ENCODE measurements at places on chromosomes 5 and 9.

- DNase-seq = no peak
Measured at GRCh38 chr9:37970301-37971107, 66.6 kb upstream of the SLC25A51 start.

DNA sequence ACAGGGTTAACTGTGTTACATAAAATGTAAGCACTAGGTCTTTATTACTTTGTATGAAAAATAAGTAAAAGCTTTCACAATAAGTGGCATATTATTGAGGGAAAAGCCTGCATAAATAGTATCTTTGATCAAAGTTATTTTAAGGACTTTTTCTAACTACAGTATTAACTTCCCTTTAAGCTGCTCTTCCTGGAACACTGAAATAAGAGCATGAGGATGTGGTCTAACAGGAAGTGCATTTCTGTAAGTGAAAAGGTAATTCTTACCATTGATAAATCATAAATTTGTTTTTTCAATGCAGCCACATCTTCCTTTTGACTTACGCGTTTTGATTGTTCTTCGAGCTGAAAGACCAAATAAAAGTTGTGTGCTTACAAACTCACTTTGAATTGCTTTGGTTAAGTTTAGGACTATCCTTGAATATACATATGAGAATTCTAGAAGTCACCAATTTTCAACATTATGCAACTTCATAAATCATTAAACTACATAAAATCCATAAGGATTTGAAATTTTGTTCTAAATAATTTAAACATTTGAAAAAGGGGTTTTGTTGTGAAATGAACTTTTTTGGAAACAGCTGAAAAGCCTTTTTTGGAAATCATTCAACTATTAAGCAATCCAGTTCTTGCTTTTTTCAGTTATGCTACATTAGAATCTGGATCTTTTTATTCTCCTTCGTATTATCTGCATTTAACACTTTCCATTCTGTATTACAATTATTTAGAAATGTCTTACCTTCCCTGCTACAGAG lies 50.6 kb downstream of the RASEF start:
- no peak for DNase-seq

GRCh38 chr5:134554319-134555222 lies 29.1 kb downstream of the JADE2 start:
- peak; percentile 53 for DNase-seq

GRCh38 chr5:76930083-76930482 lies 22.8 kb upstream of the CRHBP start:
- DNase-seq = no peak

- DNase-seq = no peak
Measured at GRCh38 chr5:52783226-52783959, 4.3 kb upstream of the ITGA1 start.

- DNase-seq = no peak
Measured at GRCh38 chr5:98455665-98456064, 317.8 kb upstream of the RGMB start.

- no peak for DNase-seq
Measured at GRCh38 chr9:88828492-88828974, 162.7 kb upstream of the S1PR3 start.

DNA sequence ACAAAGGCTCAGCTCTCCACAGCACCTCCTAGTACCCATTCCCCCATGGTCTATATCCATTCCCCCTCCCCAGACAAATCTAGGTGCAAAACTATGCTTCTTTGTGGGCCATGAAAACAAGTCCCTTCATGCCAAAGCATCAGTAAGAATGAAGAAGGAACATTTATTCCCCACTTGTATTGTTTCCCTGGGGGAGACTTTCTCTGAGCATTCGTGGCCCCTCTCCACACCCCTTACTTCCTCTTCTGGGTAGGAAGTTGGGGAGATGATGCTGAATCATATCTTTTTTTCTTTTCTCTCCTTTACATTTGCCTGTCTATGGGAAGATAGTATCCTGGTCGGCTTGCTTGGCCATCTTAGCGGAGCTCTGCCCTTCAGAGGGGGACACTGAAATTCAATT lies 246.8 kb downstream of the NSG2 start:
- DNase-seq = no peak

- DNase-seq = peak; percentile 47
Measured at GRCh38 chr9:114902786-114903524, 27.4 kb downstream of the TNFSF8 start.

DNA sequence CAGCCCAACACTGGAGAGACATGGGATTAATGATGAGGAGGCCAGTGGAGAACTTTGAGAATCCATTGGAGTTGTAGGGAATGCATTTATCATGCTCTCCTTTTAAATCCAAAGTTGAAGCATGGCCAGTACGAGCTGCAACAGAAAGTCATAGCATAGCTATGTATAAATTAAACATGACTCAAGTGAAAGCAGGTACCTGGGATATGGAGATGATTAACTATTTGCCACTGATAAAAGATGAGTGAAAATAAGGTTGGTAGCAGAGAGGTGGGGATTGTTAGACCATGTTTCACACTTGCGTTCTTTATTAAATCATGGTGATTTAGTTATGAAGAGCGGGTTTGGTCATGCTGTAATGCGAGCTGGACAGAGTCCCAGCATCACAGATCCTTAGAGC lies 189.6 kb downstream of the ARHGEF28 start:
- no peak for DNase-seq

GRCh38 chr9:113350107-113350661 lies 843 bp downstream of the BSPRY start:
- no peak for DNase-seq

DNA sequence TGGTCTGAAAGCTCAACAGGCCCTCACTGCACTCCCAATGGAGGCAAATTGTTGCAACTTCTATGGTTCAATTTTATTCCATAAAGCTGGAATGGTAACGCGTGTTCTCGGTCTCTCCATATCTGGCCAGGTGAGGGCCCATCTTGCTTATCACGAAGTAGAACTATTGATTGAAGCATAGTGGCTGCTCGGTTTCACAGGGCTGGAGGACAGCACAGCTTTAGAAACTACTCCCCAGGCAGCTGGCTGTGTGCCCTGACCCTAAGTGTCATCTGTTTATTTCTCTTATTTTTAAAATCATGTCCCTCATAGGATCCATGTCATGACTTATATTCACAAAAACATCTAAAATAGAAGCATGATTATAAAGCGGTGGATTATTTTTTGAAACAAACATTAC lies 223.4 kb downstream of the NPR3 start:
- DNase-seq = no peak

GRCh38 chr5:132065351-132065937 lies 5.0 kb downstream of the IL3 start:
- DNase-seq = peak; percentile 27

DNA sequence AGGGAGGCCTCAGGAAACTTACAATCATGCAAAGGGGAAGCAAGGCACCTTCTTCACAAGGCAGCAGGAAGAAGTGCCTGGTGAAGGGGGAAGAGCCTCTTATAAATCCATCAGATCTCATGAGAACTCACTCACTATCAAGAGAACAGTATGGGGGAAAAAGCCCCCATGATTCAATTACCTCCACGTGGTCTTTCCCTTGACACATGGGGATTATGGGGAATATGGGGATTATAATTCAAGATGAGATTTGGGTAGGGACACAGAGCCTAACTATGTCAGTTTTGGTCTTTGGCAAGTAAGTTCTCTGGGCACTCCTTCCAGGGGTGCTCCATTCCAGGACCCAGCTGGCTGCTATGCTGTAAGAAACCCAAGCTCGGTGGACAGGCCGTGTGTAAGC lies 275.3 kb upstream of the TUT7 start:
- DNase-seq = no peak

DNA sequence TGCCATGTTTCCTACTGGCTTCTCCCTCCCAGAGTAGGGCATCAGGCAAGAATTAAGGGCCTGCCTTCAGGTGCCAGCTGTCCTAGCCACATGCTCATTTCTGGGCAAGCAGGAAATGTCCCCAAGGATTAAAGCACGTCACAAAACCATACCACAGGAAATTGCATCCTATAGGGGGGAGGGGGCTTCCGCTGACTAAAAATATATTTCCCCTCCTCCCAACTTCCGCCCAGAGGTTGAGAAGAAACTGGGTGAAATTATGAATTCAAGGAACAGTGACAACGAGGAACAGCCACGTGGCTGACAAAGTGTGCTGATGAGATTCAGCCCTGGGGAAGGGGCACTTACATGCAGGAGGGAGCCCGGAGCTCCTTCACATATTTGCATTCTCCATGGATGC lies 4.1 kb downstream of the HBEGF start:
- no peak for DNase-seq

- no peak for DNase-seq
Measured at GRCh38 chr5:175680463-175680862, 22.6 kb downstream of the HRH2 start.

GRCh38 chr9:96509026-96509425 lies 59.1 kb downstream of the HABP4 start:
- DNase-seq = no peak

DNA sequence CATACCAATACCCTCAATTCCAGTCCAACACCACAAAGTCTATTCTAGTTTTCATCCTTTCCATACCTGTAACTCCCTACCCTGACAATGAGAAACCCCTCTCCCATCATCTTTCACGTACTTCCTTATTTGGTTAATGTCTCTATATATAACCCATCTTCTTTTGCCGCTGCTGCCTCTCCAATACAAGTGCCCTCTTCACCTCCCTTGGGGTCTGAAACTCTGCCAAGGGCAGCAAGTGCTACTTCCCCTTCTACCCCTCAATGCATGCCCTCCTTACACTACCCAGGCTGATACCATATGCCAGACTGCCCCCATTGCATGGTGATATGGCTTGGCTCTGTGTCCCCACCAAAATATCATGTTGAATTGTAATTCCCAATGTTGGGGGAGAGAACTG lies 24.4 kb upstream of the SMIM15 start:
- no peak for DNase-seq

DNA sequence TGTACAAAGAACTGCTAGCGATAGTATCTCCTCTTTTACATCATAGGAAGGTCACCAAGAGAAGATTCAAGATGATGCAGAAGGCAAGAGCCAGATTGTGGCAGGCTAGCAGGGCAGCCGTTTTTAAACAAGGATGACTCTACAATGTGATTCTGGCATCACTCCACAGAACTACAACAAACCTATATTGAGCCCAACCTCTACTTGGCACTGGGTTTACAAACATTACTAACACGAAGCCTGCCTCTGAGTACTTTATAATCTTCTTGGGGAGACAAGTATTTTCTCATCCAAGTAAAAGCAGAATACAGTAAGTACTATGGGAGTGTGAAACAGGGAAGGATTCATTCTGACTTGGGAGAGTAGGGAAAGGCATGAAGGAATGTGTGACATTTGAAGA lies 448.6 kb downstream of the ZNF608 start:
- no peak for DNase-seq

GRCh38 chr9:72271613-72272478 lies 93.2 kb downstream of the ZFAND5 start:
- DNase-seq = peak; percentile 11
